ENCODE measurements at places on chromosomes 7 and 10. TPM values are rescaled to one million over a fixed set of nuclear protein-coding genes. Genes with fewer than 3 reads are reported as not detected.

HMX2 gene
- not detected for total RNA-seq

ZDHHC6 gene
- total RNA-seq, result 30.3 TPM

CCL26 gene
- total RNA-seq, result 7.1 TPM

GRID2IP gene
- not detected for total RNA-seq

TBX20 gene
- total RNA-seq, result 1.2 TPM
